Smooth muscle cell of trachea (primary cell): ENCODE measurements at places on chromosomes 3 and 15. TPM values are rescaled to one million over a fixed set of nuclear protein-coding genes. Genes with fewer than 3 reads are reported as not detected.

Gene PDIA5
- total RNA-seq = 35.7 and 46.3 TPM in 2 replicates

Gene ALDH1A2
- 2.0 and 2.3 TPM in 2 replicates for total RNA-seq

Gene CDHR4
- total RNA-seq = 0.33 TPM in 1 of 2 replicates, not detected in the other

Gene GOLGA6A
- total RNA-seq = not detected in 2 replicates

Gene TMEM40
- 0.15 TPM in 1 of 2 replicates, not detected in the other for total RNA-seq

Gene TMPRSS7
- not detected in 2 replicates for total RNA-seq
